ENCODE measurements at places on chromosomes 2 and 18.
A peak's percentile ranks its signal among the peaks of the same experiment; 100 is the strongest.

- DNase-seq = no peak
Measured at GRCh38 chr2:181957668-181958067, 28.0 kb upstream of the PPP1R1C start.

DNA sequence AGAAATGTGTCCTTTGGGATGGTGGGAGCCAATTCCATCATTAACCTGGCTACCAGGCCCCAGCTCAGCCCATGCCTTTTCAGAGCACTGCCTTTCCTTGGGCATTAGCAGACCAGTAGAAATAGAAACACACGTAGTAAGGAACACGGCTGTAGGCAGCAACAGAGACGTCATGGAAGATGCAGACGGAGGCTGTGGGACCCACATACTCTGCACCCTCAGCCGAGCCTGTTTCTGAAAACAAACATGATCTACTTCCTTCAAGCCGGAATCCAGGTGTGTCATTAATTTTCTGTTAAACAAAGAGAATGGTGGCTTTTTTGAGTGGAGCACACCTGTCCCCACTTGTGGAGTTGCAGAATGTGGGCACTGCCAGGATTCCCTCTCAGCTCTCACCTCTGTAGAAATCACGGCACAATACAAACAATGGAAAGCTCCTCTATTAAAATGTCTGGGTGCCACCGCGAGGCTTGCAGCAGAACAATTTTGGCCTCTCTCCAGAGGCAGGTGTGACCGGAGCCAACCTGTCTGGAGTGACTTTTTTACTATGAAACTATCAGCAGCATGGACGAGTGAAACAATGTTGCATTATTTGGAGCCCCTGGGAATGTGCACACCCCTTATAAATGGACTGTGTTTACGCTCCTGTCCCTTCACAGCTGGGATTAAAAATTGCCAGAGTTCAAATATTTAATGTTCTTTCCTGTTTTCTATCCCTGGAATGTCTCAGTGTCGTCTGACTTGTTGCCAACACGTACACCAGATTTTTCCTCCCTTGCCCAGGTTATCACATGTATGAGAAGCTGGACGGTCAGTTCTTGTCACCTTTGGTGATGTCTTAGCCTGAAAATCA is 31.7 kb downstream of the SPP2 start:
- DNase-seq = peak; percentile 88

DNA sequence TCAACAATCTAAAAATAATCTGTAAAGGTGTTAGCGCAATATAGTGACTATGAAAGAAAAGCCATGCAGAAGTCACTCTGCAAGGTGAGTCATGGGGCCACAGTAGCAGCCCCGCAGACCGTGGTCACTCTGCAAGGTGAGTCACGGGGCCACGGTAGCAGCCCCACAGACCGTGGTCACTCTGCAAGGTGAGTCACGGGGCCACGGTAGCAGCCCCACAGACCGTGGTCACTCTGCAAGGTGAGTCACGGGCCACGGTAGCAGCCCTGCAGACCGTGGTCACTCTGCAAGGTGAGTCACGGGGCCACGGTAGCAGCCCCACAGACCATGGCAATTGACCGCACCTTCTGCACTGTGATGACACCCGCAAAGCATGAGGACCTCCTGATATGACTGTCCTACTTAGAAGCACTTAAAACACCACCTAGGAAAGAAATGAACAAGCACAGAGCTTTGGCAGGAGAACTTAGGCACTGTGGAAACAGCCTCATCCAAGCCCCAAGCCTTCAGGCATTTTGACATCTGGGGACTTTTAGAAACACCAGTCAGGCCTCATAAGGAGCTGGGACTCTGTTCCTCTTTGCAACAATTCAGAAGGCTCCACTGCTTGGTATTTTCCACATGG is 70.1 kb downstream of the LDLRAD4 start:
- DNase-seq = no peak

GRCh38 chr2:238108423-238109183 is 8.5 kb downstream of the ESPNL start:
- DNase-seq = peak; percentile 35

- DNase-seq = no peak
Measured at GRCh38 chr2:16320716-16321115, 344.9 kb downstream of the CYRIA start.

DNA sequence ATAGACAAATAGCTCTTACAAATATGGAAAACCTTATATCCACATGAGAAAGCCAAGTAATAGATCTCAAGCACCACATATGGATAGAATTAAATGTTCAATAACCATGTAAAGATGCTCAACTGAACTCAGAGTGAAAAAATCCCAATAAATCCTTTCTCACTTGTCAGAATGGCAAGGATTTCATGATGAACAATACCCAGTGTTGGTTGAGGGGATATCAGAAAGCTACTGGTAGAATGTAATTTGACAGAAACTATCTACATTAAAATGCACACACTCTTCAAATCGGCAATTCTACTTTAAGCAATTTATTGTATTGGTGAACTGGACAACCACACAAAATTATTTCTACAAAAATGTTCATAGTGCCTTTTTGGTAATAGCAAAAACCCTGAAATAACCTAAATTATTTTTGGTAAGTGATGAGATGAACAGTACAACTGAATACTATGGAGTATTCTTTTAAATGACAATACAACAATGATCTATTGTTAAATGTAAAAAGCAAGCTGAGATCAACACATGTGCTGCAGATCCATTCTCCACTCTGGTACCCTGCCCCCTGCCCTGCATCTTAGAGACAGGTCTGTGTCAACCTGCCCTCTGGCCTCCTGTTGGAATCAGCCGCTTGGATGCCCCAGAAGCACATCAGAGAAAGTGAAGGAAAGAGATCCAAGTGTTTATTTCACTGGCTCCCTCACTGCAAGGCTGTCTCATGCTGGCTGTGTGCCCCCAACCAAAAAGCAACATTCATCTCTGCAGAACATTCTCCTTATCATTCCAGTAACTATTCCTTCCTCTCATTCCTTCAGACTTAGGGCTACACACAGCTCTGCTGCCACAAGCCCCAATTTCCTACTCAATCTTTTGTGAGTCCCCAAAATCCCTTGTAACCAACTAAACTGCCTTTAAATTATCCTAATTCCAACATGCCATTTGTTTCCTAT is 442.5 kb downstream of the LRATD1 start:
- DNase-seq = no peak

DNA sequence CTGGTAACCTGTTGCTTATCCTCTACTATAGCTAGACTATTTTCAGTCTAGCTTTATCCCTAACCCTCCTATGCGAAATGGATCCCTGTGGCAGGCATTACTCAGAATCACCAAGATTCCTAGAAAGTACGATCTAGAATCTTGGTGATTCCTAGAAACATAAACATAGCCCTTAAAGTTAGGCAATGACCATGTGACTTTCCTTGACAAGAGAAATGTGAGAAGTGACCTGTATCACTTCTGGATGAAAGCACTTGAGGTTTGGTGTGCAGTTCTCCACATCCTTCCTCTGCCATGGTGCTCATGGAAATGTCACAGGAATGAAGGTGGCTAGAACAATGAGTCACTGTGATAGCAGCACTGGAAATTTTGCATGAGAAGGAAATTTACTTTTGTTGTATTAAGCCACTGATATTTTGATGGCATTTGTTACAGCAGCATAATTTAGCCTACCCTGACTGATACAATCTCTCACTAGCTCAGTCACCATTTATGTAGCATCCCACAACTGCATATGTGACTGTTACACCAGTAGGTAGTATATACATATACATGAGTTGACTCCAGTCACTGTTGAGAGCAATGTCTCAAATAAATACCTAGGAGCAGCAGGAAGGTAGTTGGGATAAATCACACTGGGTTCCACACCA is 68.3 kb upstream of the MAPRE2 start:
- no peak for DNase-seq

DNA sequence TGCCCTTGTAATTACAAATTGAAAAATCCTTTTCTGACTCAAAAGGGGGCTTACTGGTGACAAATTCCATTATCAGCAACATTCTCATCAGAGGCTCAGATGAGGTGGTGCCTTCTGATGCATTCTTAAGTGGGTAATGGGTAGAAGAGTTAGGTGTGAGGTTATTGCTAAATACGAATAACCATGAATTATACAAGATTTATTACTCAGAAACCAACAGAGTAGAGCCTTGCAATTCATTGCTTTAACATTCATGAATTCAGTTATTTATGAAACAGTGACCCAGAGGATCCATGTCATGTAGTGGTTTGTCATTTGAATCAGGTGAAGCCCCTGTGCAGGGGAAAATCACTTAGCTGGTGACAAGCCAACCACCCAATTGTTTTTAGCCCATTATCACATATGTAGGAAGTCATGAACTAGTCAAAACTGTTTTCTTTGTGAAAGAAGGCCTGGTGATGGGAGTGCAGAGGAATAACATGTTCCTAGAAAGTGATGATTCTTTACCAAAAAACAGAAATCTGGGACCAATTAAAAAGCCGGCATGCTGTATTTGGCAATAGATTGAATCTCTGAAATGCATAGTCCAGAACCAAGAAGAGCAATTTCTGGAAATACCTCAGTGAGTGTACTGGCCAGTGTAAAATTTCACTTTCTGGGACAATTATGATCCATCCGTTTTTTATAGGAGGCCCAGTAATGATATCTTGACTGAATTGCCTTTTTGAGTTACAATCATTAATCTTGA is 70.2 kb downstream of the CRIM1 start:
- no peak for DNase-seq

DNA sequence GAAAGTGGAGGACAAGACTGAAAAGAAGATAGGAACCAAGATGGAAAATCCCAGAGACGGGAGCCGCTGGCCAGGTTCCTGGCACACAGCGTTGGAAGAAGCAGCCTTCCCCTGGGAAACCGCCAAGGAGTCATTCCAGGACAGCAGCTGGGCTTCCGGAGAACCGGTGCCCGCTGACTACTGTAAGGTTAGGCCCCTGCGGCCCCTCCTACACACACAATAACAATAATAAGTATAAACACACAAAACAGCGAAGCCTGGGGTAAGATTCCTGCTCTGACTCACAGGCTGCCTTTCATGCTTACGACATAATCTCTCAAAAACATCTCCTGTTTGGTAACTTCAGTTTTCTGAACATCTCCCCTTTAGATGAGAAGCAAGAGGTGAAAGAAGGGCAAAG is 28.1 kb upstream of the MYCN start:
- DNase-seq = no peak

DNA sequence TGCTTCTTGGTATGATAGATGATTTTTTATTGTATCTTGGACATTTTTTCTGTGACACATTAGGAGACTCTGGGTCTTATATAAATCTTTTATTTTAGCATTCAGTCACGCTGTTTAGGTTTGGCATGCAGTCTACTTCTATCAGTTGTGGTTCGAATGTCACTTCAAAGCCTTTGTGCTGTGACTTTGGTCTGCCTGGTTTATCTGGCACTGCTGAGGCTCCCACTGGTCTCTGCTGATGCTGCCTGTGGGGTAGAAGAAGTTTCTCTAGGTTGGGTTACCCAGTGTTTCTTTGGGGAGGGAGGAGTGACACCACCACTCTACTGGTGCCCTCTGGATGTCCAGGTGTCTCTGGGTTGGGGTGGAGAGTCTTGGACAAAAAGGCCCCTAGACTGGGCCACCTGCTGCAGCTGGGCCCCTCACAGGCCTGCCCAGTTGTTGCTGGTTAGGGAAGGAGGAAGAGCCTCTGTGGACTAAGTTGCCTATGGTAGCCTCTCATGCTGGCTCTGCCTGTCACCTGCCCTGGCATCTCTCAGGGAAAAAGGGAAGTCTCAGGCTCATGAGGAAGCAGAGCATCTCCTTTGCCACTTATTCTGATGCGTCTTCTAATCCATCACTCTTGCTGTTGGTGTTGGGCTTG is 115.4 kb upstream of the HS6ST1 start:
- no peak for DNase-seq

DNA sequence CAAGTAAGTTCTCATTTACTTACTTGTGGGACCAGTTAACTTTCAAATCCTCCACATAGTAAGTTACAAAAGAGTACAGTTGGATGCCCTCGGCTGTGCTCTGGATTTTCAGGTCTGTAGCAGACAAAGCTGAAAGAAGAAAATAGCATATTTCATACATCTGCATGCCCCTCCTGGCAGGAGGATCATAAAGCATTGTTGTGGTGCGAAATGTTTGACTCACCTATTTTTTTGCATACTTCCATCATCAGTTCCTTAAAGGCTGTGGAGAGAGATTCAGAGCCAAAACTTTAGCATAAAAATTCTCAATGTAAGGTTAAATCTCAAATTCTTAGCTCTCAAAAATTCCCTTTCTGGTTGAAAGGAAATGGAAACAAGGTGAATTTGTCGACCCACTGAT is 70.8 kb upstream of the LPIN2 start:
- DNase-seq = no peak
